Stimulated activated CD4-positive, alpha-beta T cell treated with anti-CD3 and anti-CD28 coated beads, Interleukin-15, amount 100 ng/mL, for 1 hour (primary cell): ENCODE measurements at places on chromosomes 5 and 9.

- no peak for DNase-seq
These were observed 27.6 kb downstream of the MBLAC2 start for GRCh38 chr5:90446961-90447360.

- DNase-seq, result no peak
These were observed 86.8 kb downstream of the C9orf152 start for GRCh38 chr9:110121170-110121569.

GRCh38 chr9:6450641-6451375 is 37.8 kb downstream of the UHRF2 start:
- no peak for DNase-seq

DNA sequence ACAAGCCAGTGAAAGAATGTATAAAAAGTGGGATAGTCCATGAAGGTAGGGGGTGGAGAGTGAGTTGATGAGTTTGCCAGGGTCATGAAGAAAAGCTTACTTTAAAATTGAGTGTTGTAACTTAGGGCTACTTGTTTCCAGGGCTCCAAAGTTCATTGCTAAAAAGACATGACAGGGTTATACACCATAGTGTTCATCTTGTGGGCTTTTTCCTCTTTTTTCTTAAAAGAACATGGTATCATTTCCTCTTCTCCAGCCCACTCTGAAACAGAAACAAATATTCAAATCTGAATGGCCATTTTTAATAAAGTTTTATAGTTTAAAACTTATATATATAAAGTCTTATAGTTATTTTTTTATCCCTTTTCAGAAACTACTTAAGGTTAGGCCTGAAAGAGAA is 115.7 kb upstream of the SMC2 start:
- DNase-seq, result no peak

DNA sequence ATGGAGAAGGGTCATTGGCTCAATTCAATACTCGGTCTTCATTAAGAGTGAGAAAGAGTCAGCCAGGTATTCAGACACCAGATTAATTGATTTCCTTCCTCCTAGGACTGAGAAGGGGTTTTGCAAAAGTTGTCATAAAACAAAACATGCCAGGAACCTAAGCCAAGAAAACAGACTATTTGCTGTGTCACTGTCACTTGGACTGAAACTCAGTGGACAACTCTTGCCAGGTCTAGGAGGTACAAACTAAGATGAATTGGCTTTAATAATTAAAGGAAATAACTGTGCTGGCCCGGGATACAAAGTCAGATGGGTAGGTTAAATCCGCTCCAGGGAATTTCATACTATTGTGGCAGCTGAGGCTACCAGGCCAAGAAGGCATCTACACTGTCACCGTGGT is 71.1 kb upstream of the TBC1D9B start:
- no peak for DNase-seq

DNA sequence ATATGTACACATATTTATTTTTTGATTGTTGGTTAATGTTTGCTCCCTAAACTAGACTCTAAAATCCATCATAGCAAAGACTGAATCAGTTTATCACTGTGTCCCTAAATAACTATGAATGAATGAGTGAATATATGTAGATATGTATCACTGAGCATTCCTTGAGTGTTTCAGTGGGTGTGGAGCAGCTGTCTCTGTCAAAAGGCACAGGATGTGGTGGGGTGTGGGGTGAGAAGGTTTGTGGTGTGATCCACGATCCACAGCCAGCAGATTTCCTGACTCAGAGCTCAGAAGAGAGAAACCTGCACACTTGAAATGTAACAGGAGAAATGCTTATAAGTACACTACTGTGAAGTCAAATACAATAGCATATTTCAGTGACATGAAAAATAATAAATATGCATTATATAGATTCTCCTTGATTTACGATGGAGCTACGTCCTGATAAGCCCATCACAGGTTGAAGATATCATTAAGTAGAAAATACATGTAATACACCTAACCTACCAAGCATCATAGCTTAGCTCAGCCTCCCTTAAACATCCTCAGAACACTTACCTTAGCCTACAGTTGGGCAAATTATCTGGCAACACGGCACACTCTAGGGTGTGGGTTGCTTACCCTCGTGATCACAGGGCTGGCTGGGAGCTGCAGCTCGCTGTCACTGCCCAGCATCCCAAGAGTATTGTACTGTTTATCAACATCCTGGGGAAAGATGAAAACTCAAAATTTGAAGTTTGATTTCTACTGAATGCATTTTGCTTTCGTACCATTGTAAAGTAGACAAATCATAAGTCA is 287.0 kb downstream of the GAS1 start:
- no peak for DNase-seq

DNA sequence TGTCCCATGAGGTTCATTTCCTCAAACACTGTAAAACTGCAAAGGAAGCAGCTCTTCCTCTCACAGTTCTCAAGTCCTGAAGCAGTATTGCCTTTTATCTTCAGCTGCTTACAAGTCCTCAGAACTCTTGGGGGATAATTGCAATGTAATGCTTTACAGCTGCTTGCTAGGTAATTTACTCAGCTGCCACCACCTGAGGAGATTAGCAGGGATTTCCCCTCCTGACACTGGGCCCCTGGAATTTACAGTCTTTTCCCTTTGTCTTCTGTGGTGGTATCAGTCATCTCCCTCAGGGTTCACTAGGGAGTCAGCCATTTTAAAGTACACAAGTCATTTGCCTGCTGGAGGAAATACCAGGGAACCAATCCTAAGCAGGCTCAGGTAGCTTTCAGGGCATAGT is 754.3 kb upstream of the GRAMD2B start:
- no peak for DNase-seq

DNA sequence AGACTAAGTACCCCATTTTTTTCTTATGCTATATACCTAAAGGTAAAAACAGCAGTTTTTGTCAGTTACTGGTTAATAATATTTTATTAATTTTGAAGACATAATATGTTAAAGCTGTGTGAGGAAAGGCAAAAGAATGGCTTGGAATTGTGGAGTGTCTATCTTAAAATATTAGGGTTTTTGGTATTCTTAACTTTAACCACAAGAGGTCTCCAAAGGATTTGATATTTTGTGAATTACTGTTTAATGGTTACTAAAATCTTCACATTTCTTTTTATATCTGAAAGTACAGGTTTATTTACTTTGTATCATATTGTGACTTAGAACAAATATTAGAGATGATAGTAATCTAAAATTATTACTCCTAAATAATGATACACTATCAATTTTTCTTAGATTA is 32.0 kb upstream of the DHFR start:
- DNase-seq, result no peak

- DNase-seq, result no peak
These were observed 446.0 kb upstream of the MPDZ start for GRCh38 chr9:13725516-13725915.

DNA sequence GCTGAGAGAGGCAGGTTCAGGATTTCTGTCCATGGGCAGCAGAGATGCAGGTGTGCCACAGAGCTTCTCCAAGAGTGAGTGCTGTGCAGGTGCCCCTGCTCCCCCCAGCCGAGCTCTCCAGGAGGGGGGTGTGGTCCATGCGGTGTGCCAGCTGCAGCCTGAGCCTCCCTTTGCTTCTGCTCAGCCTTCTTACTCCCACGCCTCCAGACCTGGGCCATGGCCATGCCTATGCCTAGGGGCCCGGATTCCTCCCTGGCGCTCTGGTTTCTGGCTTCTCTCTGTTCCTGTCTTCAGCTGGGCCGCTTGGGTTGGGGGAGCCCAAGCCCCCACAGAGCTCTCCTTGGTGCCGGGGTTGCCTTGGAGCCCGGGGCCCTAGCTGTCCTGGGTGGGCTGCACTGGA is 133.3 kb downstream of the CACNA1B start:
- DNase-seq, result no peak

DNA sequence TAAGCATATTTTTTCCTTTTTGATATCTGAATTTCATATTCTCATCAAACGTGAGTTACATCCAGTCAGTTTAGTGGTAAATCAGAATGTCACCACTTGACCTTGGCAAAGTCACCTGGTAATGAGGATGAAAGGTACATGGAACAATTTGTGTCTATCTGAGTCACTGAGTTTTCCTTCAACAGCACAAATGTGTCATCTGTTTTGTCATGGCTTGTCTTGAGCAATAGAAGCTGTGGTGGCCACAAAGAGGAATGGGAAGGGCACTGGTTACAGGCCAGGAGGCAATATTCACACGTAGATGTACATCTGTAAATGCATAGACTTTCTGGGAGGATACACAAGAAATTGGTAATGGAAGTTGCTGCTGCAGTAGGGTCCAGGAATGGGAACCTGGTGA is 8.4 kb upstream of the ZNF474 start:
- DNase-seq, result no peak

GRCh38 chr9:97906236-97906831 is 16.0 kb downstream of the TRMO start:
- DNase-seq, result no peak

GRCh38 chr5:16929347-16929746 is 6.7 kb downstream of the MYO10 start:
- no peak for DNase-seq

- DNase-seq, result no peak
These were observed 55.2 kb downstream of the GLDC start for GRCh38 chr9:6590334-6590733.

DNA sequence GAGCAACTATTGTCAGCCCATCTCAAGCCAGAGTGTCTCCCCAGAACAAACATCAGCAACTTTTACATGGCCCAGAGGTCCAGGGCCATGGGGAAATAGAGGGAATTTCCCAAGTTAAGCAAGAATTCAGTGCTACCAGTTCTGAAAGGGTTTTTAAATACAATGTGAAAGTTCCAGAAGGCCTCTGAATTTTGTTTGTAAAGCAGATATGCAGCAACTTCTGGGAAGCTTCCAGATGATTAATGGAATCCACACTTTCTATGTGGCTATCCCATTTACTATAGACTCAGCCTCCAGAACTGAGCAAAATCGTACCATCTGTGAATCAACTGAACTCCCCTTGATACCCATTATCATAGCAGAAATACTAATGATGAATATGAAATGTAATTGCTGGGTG is 93.8 kb downstream of the FEM1C start:
- no peak for DNase-seq

DNA sequence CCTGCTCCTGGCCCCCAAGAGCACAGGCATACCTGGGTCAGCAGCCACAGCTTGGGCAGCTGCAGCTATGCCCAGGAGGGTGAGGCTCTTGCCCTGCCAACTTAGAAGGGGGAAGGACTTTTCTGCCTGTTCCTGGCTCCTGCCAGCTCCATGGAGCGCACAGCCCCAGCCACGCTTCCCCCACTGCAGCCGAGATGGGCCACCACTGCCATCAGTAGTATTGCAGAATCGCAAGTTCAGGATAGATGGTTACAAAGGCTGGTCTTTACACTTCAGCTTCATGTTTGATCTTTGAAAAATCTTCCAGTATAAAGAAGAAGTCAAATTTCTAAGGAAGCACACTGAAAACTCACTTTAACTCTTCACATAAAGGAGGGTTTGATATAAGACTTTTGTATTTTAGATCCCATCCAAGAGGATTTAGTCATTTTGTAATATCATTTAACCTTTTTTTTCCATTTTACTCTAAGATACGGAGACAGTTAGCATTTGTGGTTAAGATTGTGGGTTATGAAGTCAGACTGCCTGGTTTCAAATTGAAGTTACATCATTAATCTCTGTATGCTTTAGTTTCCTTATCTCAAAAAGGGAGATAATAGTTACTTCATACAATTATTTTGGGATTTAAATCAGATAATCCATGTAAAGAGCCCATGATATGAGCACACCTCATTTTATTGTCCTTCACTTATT is 81.8 kb downstream of the NLN start:
- no peak for DNase-seq

GRCh38 chr5:158430166-158430797 is 571.3 kb upstream of the CLINT1 start:
- no peak for DNase-seq

GRCh38 chr5:140363631-140364471 is 3.9 kb downstream of the SLC4A9 start:
- no peak for DNase-seq
